T-helper 2 cell treated with Interferon-gamma antibody and Interleukin-4, amounts not matched to agents 5 μg/mL and 100 μg/mL, for 36 hours (primary cell): ENCODE measurements at places on chromosomes 13 and 19.

DNA sequence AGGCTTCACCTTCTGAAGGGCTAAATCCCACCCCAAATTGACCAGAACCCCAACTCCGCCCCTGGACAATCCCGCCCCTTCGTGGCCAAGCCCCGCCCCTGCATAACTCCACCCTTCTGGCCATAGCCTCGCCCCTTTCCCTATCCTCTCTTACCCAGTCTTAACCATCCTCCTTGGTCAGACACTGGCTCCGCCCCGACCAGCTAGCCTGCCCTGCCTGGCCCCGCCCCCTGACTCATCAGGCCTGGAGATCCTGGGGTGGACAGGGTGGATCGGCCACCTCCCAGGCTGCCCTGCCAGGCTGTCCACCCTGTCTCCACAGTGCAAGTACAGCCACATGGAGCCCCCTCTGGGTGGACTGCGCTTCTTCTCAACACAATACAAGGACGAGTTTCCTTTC lies 8.0 kb upstream of the ZNF358 start:
- no peak overlapping the region for H3K4me3 ChIP-seq
- H3K27ac ChIP-seq: no peak overlapping the region
- peak; percentile 32 for DNase-seq
- peaks cover 2% of the 10 kb centered on the region for H3K4me1 ChIP-seq
- H3K27me3 ChIP-seq: peaks cover 14% of the 10 kb centered on the region
- H3K36me3 ChIP-seq: no peaks in the 10 kb centered on the region

DNA sequence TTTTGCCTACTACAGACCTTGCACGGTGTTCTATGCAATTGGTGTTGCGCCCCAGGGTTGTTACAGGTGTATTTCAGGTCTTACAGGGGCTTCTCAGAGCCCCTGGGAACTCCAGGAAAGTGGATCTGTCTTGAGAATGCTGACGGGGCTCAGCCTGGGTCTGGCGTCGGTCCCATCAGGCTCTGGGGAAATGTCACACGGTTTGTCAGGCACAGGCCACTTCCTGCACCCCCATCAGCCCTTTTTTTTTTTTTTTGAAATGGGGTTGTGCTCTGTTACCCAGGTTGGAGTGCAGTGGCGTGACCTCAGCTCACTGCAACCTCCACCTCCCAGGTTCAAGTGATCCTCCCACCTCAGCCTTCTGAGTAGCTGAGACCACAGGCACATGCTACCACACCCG lies 13.2 kb downstream of the CLEC4G start:
- no peak overlapping the region for H3K27ac ChIP-seq
- H3K4me3 ChIP-seq: no peak overlapping the region
- H3K36me3 ChIP-seq: no peaks in the 10 kb centered on the region
- H3K4me1 ChIP-seq: no peaks in the 10 kb centered on the region
- peaks cover 6% of the 10 kb centered on the region for H3K27me3 ChIP-seq

- no peaks in the 10 kb centered on the region for H3K36me3 ChIP-seq
- no peak overlapping the region for H3K27ac ChIP-seq
- H3K4me3 ChIP-seq: no peak overlapping the region
- no peaks in the 10 kb centered on the region for H3K4me1 ChIP-seq
Observed at GRCh38 chr13:23921451-23921888, 24.2 kb upstream of the C1QTNF9B start.

DNA sequence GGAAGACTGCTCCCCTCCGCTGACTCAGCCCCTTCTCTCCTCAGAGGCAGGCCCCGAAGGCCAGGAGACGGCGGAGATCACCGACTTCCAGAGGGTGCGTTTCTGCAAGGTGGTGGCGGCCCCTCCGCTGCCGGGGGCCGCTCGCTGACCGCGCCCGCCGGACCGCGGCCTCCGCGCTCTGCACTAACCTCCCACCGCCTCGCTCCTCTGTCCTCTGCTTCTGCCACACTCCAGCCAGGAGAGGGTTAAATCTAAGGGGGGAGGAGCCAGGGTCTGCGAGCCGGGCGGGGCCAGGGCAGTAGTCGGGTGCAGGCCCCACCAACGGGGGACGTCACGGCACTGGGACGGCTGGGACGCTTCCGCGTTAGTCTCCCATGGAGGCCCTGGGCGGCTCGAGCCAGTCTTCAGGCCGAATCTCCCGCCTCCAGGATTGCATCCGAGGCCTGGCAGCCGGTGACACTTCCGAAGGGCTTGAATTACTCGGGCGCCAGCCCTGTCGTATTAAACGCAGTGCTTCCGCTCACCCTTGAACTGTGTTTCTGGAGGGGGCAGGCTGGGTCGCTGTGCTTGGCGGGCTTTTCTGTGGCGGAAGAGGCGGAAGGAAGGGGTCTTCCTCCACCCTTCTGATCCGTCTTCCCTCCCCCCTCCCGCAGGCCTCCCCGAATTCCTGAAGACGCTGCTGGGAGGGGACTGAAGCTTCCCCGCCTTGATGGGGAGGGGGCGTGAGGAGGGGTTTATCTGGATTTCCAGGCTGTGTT lies 1.2 kb upstream of the INAFM1 start:
- peaks cover 24% of the 10 kb centered on the region for H3K36me3 ChIP-seq
- peak overlapping the region; percentile 96 for H3K4me3 ChIP-seq
- peak overlapping the region; percentile 98 for H3K27ac ChIP-seq
- peak; percentile 88 for DNase-seq

GRCh38 chr13:88526853-88527215 lies 855.7 kb downstream of the SLITRK5 start:
- no peak for DNase-seq
- no peaks in the 10 kb centered on the region for H3K27me3 ChIP-seq
- no peak overlapping the region for H3K27ac ChIP-seq
- H3K4me1 ChIP-seq: no peaks in the 10 kb centered on the region
- H3K36me3 ChIP-seq: no peaks in the 10 kb centered on the region

DNA sequence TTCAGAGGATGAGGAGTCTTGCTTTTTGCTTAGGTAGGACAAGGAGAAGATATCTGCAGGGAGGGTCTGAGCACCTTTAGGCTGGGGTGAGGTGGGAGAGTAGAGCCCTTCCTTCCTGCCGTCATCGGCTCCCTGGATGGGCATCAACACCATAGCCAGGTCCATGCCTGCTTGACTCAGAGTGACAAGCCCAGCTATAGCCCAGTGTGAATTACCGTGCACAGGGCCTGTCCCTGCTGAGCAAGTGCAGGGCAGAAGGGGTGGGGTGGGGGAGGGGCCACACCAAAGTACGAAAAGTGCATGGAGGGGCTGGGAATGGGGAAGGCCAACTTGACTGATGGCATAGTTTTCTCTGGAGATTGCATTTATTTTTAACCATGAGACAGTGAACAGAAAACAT lies 30.3 kb upstream of the RNF113B start:
- H3K4me3 ChIP-seq: no peak overlapping the region
- no peaks in the 10 kb centered on the region for H3K4me1 ChIP-seq
- DNase-seq: no peak
- no peaks in the 10 kb centered on the region for H3K36me3 ChIP-seq
- H3K27me3 ChIP-seq: no peaks in the 10 kb centered on the region

DNA sequence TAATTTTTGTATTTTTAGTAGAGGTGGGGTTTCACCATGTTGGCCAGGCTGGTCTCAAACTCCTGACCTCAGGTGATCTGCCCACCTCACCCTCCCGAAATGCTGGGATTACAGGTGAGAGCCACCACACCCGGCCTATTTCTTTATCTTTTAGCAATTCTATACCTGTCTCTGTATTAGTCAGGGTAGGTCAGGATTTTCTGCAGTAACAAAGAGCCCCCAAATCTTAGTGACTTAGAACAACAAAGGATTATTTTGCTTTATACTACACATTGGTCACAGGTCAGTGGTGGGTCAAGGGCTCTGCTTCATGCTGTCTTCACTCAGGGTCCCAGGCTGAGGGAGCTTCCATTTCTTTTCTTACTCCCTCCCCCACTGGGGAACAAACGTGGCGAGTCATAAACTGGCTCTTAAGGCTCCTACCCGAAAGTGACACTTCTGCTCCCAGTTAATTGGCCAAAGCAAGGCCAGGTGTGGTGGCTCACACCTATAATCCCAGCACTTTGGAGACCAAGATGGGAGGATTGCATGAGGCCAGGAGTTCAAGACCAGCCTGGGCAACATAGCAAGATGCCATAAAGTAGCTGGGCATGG lies 6.8 kb downstream of the ITPKC start:
- H3K4me3 ChIP-seq: no peak overlapping the region
- no peak overlapping the region for H3K27ac ChIP-seq
- H3K36me3 ChIP-seq: peaks cover 35% of the 10 kb centered on the region
- H3K27me3 ChIP-seq: no peaks in the 10 kb centered on the region
- H3K4me1 ChIP-seq: peaks cover 23% of the 10 kb centered on the region
- no peak for DNase-seq

- H3K27ac ChIP-seq: no peak overlapping the region
- H3K27me3 ChIP-seq: no peaks in the 10 kb centered on the region
- no peak for DNase-seq
- H3K4me3 ChIP-seq: no peak overlapping the region
- H3K36me3 ChIP-seq: no peaks in the 10 kb centered on the region
Observed at GRCh38 chr13:73835138-73835721, 299.0 kb downstream of the KLF12 start.

GRCh38 chr13:29907670-29908069 lies 57.3 kb upstream of the UBL3 start:
- H3K27ac ChIP-seq: no peak overlapping the region
- H3K4me3 ChIP-seq: no peak overlapping the region
- peaks cover 17% of the 10 kb centered on the region for H3K4me1 ChIP-seq

- no peaks in the 10 kb centered on the region for H3K27me3 ChIP-seq
- H3K27ac ChIP-seq: peak overlapping the region; percentile 91
- H3K4me3 ChIP-seq: peak overlapping the region; percentile 80
- DNase-seq: peak; percentile 22
- peaks cover 65% of the 10 kb centered on the region for H3K4me1 ChIP-seq
Observed at GRCh38 chr13:40187841-40188591, 478.4 kb downstream of the FOXO1 start.

GRCh38 chr13:42807866-42808265 lies 26.5 kb downstream of the FAM216B start:
- no peak for DNase-seq
- peaks cover 17% of the 10 kb centered on the region for H3K27me3 ChIP-seq
- H3K4me1 ChIP-seq: peaks cover 5% of the 10 kb centered on the region
- H3K4me3 ChIP-seq: no peak overlapping the region
- H3K36me3 ChIP-seq: no peaks in the 10 kb centered on the region
- H3K27ac ChIP-seq: no peak overlapping the region

- H3K4me1 ChIP-seq: no peaks in the 10 kb centered on the region
- H3K27me3 ChIP-seq: no peaks in the 10 kb centered on the region
- no peaks in the 10 kb centered on the region for H3K36me3 ChIP-seq
- H3K4me3 ChIP-seq: no peak overlapping the region
Observed at GRCh38 chr13:90217275-90217674, 1130.2 kb upstream of the MIR17HG start.

DNA sequence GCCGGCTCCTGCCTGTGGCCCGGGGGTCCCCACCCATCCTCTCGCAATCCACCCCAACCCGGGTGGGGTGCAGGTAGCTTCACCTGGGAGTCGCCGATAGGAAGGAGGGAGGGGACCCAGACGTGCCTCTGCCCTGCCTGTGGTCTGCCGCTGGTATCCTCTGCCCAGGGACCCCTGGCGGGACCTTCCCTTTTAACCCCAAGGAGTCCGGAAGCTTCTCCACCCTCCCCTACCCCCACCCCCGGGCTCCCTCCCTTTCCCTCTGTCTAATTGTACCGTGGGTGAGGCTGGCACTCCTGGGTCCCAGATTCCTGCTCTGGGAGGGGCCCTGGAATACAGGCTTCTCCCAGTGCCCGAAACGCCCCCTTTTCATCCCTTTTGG lies at the start of gene KLK10:
Gene KLK10, minus strand, starts transcription at position 166 of the 382 bp plus-strand sequence. CDS start 579 bp downstream, outside the sequence.
- peaks cover 3% of the 10 kb centered on the region for H3K4me1 ChIP-seq
- no peak within 1 kb of the TSS for H3K27ac ChIP-seq
- peaks cover 2% of the 10 kb centered on the region for H3K36me3 ChIP-seq
- peaks cover 50% of the 10 kb centered on the region for H3K27me3 ChIP-seq
- DNase-seq: no peak

DNA sequence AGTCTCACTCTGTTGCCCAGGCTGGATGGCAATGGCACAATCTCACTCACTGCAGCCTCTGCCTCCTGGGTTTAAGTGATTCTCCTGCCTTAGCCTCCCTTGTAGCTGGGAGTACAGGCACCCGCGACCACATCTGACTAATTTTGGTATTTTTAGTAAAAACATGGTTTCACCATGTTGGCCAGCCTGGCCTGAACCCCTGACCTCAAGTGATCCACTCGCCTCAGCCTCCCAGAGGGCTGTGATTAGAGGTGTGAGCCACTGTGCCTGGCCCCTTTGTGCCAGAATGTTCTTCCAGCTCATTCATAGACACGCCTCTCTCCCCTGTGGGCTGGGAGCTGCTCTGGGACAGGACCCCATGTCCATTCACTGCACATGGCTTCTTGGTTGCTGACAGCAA lies 9.1 kb downstream of the MYDGF start:
- no peak overlapping the region for H3K4me3 ChIP-seq
- no peak for DNase-seq
- H3K4me1 ChIP-seq: peaks cover 3% of the 10 kb centered on the region
- no peak overlapping the region for H3K27ac ChIP-seq
- peaks cover 25% of the 10 kb centered on the region for H3K36me3 ChIP-seq
- H3K27me3 ChIP-seq: no peaks in the 10 kb centered on the region

- H3K4me3 ChIP-seq: peak overlapping the region; percentile 76
- H3K27ac ChIP-seq: peak overlapping the region; percentile 26
- DNase-seq: peak; percentile 64
- peaks cover 15% of the 10 kb centered on the region for H3K4me1 ChIP-seq
- H3K36me3 ChIP-seq: peaks cover 4% of the 10 kb centered on the region
- peaks cover 21% of the 10 kb centered on the region for H3K27me3 ChIP-seq
Observed at GRCh38 chr19:19540715-19541515, 2.9 kb downstream of the CILP2 start.

GRCh38 chr19:1417681-1418495 lies 10.5 kb downstream of the DAZAP1 start:
- H3K4me3 ChIP-seq: no peak overlapping the region
- H3K4me1 ChIP-seq: peaks cover 7% of the 10 kb centered on the region
- no peak overlapping the region for H3K27ac ChIP-seq
- no peaks in the 10 kb centered on the region for H3K27me3 ChIP-seq
- DNase-seq: no peak
- H3K36me3 ChIP-seq: peaks cover 36% of the 10 kb centered on the region

DNA sequence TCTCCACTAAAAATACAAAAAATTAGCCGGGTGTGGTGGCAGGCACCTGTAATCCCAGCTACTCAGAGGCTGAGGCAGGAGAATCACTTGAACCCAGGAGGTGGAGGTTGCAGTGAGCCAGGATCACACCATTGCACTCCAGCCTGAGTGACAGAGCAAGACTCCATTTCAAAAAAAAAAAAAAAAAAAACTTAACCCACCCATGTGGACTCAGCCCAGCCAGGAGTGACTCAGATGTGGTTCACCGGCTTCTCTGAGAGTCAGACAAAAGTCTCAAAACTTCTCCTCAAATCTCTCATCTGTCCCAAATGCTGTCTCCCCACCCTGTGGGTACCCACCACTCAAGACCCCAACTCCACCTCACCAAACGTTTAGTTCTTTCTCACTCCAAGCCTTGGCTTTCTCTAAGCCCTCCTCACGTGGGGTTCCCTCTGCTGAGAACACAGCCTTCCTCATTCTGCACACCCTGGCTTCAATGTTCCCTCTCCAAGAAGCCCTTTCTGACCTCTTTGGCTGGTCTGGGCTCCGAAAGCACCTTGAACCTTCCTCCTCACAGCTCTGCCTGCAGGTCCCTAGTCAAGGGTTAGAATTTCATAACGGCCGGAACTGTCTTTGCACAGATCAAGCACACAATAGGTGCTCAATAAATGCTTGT lies 11.1 kb upstream of the RAB3A start:
- H3K4me3 ChIP-seq: no peak overlapping the region
- no peaks in the 10 kb centered on the region for H3K4me1 ChIP-seq
- H3K36me3 ChIP-seq: no peaks in the 10 kb centered on the region
- DNase-seq: no peak
- no peak overlapping the region for H3K27ac ChIP-seq

- no peak for DNase-seq
- no peak overlapping the region for H3K4me3 ChIP-seq
- H3K27me3 ChIP-seq: no peaks in the 10 kb centered on the region
- H3K27ac ChIP-seq: no peak overlapping the region
Observed at GRCh38 chr19:6126335-6126974, 9.0 kb upstream of the ACSBG2 start.
